NCI-H460 (cell line): ENCODE measurements at places on chromosomes 2 and 18. TPM values are rescaled to one million over a fixed set of nuclear protein-coding genes. Genes with fewer than 3 reads are reported as not detected.
A peak's percentile ranks its signal among the peaks of the same experiment; 100 is the strongest.

Gene CKAP2L
- total RNA-seq: 21.0 and 22.6 TPM in 2 replicates

Gene HAAO
- total RNA-seq: not detected in 2 replicates

Gene RAB17
- 0.32 and 0.55 TPM in 2 replicates for total RNA-seq

Gene SLC23A3
- total RNA-seq: 1.4 and 1.7 TPM in 2 replicates

Gene EFR3B
- total RNA-seq: 6.9 and 7.0 TPM in 2 replicates

Gene SPATA3
- total RNA-seq: not detected in 2 replicates

Gene DNER
- total RNA-seq: 107 and 111 TPM in 2 replicates

- no peak for DNase-seq
Measured at GRCh38 chr2:144354953-144355352, 165.0 kb downstream of the ZEB2 start.

- DNase-seq: no peak
Measured at GRCh38 chr2:101148777-101149176, 2.4 kb downstream of the TBC1D8 start.

- no peak for DNase-seq
Measured at GRCh38 chr18:34990597-34990996, 50.6 kb upstream of the MAPRE2 start.

- DNase-seq: no peak
Measured at GRCh38 chr2:85754313-85755095, 713 bp downstream of the ATOH8 start.

GRCh38 chr2:28394331-28394877 lies 1.7 kb downstream of the FOSL2 start:
- DNase-seq: no peak

DNA sequence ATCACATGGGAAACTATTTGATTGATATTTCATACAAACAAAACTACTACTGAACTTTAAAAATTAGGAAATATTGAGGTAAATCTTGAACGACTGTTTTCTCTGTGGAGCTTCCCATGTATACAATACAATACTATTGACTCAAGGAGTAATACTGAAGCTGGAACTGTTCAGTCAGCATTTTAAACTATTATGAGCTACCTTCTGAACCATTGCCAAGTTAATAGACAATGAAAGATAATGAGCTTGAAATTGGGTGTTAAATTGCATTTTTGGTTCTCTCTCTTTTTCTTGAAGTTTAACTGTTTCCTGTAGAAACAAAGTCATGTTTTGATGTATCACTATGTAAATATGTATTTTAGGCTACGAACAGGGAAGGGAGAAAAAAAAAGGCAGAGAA lies 569.2 kb downstream of the ZEB2 start:
- DNase-seq: no peak

DNA sequence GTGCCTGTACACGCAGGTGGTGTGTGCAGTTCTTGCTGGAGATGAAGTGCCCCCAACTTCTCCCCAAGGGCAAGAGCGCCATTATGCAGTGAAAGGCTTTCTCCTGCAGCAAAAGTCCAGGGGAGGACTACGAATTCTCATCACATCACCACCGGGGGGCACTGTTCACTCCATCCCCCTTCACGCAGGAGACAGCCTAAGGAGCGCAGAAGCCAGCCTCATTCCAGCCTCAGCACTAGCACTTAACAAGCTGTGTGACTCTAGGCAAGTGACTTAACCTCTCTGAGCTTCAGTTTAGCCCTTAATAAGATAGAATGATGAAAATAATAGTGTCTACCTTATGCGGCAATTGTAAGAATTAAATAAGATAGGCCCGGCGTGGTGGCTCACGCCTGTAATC lies 32.3 kb downstream of the DNMT3A start:
- peak; percentile 29 for DNase-seq

- no peak for DNase-seq
Measured at GRCh38 chr2:38568724-38569436, 33.8 kb downstream of the HNRNPLL start.

GRCh38 chr2:7430869-7431641 lies 513.8 kb downstream of the RNF144A start:
- DNase-seq: no peak

DNA sequence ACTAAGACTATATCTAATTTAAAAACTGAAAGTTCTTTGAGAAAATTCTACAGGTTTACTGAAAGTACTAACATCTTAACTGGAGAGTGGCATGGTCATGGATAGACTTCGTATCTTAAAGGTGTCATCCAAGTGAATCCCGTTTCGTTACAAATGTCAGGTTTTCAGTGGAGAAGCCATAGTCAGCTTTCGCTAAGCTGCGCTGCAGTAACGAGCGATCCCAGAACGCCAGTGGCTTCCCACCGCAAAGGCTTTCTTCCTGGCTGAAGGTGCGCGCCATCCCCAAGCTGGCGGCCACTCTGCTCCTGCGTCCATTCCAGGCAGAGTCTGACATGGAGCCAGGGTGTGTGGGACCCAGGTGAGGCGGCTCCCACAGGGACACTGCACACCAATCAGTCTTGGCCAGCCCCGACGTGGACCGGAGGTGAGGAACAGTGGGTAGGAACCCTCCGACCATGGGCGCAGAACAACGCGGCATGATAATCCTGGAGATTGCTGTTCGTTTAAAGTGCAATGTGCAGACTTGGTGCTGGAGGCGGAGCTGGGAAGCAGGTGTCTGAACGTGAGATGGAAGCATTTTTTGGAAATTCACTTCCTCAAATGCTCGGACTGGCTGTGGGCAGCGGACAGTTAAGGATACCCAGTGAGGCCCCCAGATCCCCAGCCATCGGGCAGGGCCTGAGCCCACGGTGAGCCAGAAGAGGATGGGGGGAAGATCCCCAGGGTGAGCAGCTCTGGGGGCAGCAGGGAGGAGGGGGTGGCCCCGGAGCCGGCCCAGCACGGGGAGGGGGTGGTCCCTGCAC lies 27.8 kb upstream of the KCNG2 start:
- no peak for DNase-seq

DNA sequence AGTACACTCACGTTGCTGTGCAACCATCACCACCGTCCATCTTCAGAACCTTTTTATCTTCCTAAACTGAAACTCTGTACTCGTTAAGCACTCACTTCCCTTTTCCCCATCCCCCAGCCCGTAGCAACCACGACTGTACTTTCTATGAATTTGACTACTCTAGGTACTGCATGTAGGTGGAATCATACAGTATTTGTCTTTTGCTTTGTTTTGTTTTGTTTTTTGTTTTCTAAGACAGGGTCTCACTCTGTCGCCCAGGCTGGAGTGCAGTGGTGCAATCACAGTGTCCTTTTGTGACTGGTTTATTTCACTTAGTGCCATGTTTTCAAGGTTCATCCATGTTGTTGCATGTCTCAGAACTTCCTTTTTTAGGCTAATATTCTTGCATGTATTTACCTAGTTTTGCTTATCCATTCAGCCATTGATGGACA lies 7.0 kb upstream of the TYMS start:
- DNase-seq: no peak

DNA sequence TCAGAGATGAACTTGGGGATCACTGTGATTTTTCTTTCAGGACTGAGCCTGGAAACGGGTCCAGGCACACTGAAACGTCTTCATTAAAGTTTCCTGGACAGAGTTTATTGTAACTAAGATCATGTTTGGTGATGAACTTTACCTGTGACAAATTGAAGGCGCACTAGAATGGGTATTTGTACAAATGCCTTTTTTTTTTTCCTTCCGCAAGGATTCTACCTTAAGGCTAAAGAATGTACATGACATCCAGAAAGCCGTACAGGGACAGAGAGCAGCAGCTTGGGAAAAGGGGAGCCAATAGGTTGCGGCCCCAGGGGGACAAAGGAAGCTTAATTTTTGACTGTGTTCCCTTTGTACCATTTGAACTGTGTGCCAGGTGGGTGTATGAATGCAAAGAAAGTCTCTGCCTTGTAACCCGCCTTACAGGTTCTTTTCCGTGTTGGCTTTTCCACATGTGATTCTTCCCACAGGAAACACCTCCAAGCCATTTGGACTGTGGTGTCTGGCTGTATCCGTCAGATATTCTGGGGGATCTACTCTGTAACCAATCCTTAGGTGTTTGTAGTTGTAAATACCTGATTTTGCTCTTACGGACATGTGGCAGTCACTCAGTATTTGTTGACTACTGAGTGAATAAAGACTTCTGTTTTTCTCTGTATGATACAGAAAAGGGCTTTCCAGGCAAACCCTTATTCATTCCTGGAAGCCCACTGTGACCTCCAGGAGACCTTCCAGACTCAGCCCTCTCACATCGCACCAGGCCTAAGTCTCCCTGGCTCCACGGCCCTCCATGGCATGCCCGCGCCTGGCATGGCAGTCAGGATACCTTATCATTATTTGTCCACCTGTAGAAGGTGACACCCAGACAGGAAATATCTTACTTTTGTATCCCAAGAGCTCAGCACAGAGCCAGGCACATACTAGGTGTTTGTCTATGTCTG lies 1.1 kb downstream of the LRRFIP1 start:
- DNase-seq: no peak

- DNase-seq: no peak
Measured at GRCh38 chr2:143684551-143685320, 555.5 kb downstream of the ARHGAP15 start.

GRCh38 chr18:35050705-35051195 lies 9.5 kb downstream of the MAPRE2 start:
- DNase-seq: no peak

DNA sequence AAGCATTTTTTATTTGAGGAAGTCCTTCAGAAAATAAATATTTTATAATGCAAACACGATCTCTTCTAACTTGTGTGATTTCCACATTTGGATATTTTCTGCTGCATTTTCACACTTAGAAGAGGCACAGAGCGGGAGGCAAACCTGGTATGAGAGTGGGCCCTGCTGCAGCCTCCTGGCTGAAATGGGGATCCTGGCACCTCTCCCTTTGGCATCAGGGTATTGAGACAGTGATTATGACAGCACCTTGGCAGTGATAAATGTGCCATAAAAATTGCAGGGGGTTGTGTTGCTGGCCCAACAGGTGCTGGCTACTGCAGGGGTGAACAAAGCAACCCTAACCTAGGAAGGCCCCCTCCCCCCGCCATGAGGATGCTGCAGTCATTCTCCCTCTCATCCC lies 128.6 kb downstream of the TSN start:
- DNase-seq: no peak

DNA sequence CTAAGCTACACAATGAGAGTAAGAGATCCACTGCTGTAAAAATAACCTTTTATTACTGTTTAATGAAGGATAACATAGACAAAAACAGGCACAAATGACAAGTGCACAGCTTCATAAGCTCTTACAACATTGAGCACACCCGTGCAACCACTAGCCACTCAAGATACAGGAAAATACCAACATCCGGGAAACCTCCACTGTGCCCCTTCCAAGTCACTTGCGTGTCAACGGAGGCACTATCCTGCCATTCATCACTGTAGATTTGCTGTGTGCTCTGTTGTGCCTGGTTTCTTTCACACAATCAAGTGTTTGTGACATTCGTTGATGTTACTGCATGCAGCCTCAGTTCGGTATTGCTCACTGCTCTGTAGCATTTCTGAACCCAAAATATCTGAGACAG lies 292.9 kb upstream of the MYT1L start:
- no peak for DNase-seq

DNA sequence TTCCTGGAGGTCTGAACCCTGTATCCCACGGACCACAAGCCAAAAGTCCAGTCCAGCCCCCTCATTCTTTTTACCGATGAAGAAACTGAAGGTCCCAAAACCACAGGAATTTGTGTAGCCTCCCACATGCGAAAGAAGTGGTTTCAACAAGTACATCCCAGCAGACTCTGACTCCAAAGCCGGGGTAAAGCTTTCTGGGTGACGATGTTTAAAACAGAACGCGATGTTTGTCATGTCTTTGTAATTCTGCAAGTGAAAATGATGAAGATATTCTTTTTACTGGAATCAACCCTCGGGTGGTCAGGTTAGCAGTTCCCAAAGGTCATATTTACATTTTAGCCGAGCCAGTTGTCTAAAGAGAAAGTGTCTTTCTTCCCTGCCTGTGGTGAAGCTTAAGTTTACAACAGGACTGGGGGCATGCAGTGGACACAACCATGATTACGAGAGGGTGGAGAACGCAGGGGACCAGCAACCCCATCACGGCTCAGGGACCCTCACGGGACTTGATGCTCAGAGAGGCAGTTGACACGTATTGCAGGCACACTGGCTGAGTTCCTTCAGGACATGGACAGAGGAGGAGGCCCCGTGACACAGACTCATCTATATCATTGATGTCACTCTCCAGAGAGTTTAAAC lies 17.8 kb upstream of the TMEM131 start:
- DNase-seq: no peak

DNA sequence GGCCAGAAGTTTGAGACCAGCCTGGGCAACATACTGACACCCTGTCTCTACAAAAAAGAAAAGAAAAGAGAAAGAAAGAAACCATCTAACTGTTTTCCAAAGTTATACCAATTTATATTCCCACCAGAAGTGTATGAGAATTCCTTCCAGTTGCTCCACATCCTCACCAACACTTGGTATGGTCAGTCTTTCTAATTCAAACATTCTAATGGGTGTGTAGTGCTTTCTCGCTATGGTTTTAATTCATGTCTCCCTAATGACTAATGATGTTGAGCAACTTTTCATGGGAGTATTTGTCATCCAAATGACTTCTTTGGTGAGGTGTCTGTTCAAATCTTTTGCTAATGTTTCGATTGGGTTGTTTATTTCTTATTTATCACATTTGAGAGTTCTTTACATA lies 10.5 kb upstream of the B3GNT7 start:
- no peak for DNase-seq

DNA sequence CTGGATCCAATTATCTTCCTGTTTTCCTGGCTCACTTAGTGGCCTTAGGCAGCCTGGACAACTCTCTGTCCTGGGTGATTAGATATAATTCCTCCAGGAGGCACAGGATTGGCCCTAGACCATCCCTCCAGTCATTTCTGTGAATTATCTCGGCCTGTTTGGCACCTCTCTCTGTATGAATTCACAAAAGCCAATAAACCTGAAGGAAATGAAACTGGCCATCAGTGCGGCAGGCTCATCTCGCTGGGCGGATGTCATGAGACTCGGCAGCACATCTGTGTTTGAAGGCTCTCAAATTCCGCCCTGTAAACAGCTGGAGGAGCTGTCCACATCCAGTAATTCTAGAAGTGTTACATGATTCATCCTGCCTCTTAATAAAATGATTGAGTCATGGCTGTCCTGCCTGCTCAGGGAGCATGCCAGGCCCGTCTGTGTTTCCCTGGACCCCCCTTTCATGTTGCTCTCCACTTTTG lies 38.6 kb downstream of the ACOXL start:
- no peak for DNase-seq

DNA sequence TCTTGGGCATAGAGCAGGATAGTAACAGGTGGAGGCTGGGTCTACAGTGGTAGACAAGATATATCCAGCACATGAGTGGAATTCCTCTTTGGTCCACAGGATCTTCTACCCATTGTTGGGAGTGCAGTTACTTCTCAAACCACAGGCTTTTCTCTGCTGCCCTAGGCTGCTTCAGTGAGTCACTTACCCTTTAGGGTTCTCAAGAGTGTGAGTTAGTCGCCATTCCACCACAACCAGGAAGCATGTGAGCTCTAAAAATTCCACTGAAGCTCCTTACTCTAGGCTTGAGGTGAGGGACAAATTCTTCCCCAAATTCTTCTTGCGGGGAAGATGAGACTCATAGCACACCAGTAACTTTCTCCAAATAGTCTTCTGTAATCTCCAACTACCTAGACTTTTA lies 189.4 kb downstream of the PLCL1 start:
- peak; percentile 18 for DNase-seq

DNA sequence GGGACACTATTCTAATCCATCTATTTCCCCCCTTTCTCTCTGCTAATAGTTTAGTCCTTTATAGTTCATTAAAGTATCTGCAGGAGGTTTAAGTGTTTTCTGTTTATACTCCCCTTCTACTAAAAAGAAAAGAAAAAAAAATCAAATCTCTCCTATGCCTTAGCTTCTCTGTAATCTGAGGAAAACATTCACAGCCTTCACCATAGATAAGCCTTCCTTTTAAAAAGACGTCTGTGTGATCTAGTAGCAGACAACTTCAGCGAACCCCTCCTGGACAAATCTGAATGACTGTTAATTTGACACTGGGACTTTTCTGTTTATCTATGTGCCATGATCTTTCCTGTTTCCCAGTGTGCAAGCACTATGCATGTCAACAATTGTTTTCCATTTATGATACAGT lies 70.4 kb upstream of the CDH19 start:
- DNase-seq: no peak
